ENCODE measurements at places on chromosomes 16 and 17.

DNA sequence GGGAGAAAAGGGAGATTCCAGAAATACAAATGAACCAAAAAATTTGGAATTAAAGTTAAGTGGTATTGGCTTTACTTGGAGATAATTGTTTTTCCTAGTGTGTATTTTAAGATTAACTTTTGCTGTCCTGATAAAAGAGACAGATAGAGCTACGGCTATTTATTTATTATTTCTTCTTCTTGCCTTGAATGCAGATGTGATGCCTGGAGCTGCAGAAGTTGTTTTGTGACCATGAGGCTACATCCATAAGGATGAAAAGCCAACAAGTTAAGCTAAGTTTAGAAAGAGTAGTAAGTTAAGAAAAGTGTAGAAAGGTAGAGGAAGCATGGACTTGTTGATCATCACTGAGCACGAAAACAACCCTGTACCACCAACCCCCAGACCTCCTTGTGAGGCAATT lies 41.7 kb downstream of the SOX9 start:
- DNase-seq: no peak

- DNase-seq: no peak
Measured at GRCh38 chr16:89256651-89257254, 39.2 kb downstream of the ZNF778 start.

DNA sequence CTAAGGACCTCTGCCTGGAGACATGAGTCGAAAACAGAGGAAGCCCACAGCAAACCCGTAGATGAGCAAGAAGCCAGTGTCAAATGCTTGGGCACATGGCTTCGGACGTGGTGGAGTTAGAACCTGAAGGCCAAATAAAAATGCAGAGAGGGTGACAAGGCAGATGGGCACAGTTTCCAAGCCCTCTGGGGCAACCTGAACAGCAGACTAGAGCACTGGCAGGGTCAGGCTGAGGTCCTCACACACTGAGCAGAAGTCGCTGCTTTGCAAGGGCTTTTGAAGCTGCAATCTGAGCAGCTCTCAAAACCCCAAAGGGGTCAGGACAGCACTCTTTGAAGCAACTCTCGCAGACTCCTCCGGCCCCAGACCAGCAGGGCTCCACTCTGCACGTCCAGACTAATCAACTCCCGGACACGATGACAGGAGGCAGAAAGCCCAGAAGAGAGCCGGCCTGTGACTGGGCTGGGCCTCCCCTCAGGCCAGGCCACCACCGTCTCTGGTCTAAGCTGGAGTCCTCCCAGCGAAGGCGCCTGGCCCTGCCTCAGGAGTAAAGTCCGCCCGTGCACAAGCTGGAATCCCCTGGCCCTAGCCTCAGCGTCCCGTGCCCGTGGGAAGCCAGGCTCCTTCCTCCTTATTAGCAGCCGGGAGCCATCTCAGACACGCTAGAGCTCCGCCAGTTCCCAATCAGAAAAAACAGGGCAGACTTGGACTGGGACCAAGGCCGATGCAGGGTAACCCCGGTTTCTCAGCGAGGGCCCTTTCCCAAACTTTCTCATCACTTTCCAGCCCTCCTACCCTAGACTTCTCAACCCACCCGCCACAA lies 924 bp downstream of the SMARCD2 start:
- DNase-seq: peak; percentile 23

GRCh38 chr16:53848950-53849349 lies 145.0 kb downstream of the FTO start:
- no peak for DNase-seq

DNA sequence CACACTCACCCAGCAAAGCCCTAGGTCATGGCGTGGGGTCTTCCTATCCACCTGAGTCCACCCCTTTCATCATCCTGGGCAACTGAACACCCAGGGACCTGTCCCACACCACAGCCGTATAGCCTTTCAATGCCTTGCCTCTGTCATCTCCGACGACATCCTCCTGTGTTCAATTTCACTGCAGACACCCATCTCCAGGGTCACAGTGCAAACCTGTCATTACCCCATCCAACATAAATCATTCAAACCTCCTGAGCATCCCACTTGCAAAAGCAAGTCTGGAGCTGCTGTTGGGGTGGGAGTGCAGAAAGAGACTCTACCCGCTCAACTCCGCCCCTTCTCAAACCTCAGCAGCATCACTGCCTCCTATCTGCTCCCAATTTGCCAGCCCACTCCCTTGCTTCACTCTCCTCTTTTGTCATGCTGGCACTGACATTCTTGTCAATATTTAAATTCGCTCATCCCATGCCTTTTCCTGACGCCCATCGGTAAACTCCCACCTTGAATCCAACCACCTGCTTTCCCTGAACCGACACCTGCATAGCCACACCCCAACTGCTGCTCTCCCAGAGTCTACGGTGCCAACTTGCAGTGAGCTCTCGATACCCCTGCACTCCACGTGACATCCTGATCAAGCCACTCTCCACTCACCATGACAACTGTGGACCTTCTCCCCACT lies 37.0 kb downstream of the MARF1 start:
- DNase-seq: no peak

- peak; percentile 87 for DNase-seq
Measured at GRCh38 chr16:17364319-17365210, 106.2 kb downstream of the XYLT1 start.

DNA sequence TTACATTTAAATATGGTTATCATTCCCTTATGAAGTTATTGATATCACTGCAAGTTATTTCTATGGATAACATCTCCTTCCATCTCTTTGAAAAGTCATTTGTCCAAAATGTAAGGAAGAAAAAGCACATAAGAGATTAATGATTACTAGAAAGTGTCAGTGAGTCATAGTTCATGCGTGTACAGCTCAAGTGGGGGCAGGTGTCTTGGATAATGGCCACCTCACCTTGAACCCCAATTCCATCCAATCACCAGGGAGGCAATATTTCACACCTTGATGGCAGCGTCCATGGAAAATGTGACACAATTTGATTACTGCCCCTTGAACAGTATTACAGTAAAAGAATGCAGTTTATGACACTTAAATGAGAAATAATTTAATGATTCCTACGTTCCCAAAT lies 358.3 kb upstream of the SOX9 start:
- DNase-seq: no peak

DNA sequence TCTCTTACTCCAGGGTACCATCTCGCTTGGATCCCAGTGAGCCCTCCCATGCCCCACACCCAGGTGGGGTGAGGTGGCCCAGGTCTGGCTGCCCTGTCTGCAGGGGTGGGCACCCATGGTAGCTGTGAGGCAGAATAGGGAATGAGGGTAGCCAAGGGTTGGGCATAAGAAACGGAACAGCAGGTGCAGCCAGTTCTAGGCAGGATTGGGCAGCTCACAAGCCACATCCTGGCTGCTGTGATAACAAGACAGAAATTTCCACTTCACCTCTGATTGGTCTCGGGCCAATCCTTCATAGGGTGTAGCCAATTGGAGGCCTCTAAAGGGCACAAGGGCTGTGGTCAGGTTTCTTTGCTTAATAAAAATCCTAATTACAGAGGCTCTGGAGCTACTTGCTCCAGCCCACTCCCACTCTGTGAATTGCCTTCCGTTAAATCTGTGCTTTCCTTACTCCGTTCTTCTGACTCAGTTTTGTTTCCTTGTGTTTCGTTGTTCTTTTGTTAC lies 1.5 kb upstream of the ARHGDIG start:
- peak; percentile 72 for DNase-seq

DNA sequence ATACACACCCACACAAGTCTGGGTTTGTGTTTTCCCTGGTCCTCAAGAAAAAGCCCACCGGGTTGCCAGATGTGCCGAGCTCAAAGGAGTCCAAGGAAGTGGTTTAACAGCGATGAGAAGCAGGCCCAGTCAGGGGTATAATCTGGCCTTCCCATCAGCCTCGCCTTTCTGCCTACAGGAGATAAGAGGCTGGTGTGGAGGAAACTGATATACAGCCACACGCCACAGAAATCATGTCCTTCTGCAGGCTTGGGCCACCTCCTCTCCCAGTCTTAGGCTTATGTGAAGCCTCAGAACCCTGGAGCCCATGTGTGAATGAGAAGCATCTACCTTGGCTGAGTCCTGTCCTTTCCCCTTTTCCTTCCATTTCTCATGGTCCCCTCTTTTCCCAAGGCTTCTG lies 43.6 kb upstream of the MMP2 start:
- no peak for DNase-seq

- DNase-seq: no peak
Measured at GRCh38 chr17:74206332-74206818, 2.9 kb downstream of the RPL38 start.

- no peak for DNase-seq
Measured at GRCh38 chr17:66235377-66235994, 6.3 kb upstream of the APOH start.

GRCh38 chr17:80474961-80475909 lies 1.2 kb downstream of the NPTX1 start:
- no peak for DNase-seq

DNA sequence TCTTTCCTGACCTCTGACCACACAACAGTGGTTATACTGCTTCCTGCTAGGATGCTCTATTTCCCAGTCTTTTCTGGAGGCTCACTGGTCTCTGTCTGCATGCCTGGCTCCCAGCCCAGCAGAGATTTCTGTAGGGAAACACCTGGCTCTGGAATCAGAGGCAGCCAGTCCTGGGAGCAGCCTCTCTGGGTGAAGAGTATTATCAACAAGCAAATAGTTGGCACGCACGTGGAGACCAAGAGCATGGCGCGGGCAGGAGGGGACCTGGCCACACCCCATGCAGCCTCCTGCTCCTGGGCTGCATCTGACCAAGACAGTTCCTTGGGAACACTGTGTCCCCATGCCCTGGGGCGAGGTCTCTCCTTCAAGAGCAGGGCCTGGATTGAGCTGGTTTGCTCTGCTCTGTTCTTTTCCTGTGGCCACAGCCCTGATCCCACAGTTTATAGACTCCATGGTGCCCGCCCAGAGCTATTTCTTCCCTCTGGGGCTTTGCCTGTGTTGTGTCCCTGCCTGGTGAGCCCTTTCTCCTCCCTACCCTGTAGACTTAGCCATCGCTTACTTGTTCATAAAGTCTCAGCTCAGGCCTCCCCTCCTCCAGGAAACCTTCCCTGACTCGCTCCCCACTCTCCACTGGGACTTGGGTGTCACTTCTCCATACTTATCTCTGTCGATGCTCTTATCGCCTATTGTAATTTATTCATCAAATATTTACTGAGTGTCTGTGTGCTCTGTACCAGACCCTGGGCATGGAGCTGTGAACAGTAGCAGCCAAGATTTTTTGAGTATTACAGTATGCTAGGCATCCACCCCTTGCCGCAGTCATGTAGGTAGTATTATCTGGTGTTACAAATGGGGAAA lies 60.6 kb downstream of the SCNN1B start:
- no peak for DNase-seq

DNA sequence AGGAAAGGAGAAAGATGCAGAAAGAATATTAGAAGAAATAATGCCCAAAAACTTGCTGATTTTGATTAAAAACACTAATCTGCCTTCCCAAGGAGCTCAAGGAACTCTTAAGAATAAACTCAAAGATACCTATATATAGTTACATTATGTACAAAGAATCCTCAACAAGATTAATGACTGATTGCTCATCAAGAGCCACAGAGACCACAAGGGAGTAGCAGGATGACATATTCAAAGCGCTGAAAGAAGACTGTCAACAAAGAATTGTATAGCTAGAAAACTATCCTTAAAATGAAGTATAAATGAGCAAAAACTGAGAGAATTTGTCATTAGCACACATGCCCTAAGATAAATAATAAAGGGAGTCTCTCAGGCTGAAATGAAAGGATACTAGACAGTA lies 6.2 kb downstream of the LPCAT2 start:
- peak; percentile 57 for DNase-seq

DNA sequence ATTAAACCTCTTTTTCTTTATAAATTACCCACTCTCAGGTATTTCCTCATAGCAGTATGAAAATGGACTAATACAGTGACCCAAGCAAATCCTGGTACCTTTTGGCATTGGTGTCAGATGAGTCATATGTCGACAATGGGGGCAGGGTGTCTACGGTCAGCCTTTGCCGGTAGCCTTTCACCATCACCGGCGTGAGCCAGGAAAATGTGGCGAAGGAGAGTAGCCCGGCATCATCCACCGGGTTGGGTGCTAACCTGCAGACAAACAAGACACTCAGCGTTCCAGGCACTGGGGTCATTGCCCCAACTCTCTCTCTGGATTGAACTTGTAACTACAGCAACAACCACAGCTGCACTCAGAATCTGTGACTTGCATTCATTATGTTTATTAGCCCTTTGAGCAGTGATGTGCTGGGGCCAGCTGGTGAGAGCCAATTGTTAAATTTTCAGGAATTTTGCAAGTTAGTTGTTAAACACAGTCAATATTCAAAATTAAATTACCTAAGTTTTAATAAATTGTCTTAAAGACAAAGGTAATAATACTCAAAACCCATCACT lies 11.9 kb downstream of the ABCC12 start:
- no peak for DNase-seq

- DNase-seq: no peak
Measured at GRCh38 chr17:74460996-74461395, 5.4 kb upstream of the CD300A start.

- no peak for DNase-seq
Measured at GRCh38 chr17:70499067-70499786, 329.9 kb downstream of the KCNJ2 start.

GRCh38 chr17:82752371-82753200 lies 721 bp downstream of the TBCD start:
- DNase-seq: peak; percentile 16

DNA sequence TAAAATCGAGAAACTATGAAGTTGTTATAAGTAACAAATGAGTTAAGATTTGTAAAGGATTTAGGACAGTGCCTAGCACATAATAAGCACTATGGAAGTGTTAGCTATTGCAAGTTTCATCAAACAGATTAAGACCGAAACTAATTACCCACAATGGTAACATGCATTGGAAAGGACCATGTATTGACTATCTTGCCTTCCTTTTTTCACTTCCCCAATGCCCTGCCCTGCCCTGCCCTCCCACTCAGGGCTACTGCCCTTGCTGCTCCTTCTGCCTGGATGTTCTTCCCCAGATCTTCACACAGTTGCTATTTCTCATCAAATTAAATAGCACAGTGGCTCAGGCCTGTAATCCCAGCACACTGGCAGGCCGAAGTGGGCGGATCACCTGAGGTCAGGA lies 202.1 kb upstream of the PSMD7 start:
- no peak for DNase-seq

DNA sequence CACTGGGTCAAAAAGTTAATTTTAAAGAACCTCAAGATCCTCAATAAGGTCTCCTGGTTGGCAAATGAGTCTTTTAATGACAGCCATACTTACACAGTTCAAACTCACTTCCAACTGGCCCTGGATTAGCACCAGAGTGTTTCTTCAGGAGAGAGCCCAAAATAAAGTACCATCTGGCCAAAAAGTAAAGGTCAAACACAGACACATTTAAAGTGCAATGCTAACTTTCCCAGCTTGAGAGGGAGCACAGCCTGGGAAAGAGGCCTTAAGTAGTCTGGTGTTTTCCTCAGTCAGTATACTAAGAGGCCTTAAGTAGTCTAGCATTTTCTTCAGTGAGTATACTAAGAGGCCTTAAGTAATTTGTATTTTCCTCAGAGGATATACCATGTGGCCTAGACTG lies 46.6 kb upstream of the ERN1 start:
- DNase-seq: no peak

- DNase-seq: no peak
Measured at GRCh38 chr17:34680151-34680550, 100.8 kb downstream of the TMEM132E start.
